ENCODE measurements at places on chromosomes 7 and 10.

- no peak for DNase-seq
Observed at GRCh38 chr7:45986355-45987298, 65.6 kb upstream of the IGFBP3 start.

DNA sequence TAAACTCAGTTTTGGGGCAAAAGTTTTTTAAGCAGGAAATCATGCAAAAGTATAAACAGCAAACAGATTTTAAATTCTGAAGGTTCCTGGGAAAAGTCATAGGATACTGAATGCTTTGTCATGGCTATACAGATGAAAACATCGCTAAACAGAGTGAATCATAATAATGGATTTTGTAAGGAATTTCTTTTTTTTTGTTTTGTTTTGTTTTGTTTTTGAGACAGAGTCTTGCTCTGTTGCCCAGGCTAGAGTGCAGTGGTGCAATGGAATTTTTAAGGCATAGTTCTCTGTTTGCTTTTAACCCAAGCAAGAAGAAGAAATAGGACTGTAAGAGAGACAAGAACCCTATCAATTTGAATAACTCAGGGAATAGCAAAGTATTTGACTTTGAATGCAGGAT, 285.3 kb downstream of the NRG3 start:
- DNase-seq: no peak

GRCh38 chr10:128661404-128662197, 535.4 kb upstream of the MKI67 start:
- DNase-seq: no peak

DNA sequence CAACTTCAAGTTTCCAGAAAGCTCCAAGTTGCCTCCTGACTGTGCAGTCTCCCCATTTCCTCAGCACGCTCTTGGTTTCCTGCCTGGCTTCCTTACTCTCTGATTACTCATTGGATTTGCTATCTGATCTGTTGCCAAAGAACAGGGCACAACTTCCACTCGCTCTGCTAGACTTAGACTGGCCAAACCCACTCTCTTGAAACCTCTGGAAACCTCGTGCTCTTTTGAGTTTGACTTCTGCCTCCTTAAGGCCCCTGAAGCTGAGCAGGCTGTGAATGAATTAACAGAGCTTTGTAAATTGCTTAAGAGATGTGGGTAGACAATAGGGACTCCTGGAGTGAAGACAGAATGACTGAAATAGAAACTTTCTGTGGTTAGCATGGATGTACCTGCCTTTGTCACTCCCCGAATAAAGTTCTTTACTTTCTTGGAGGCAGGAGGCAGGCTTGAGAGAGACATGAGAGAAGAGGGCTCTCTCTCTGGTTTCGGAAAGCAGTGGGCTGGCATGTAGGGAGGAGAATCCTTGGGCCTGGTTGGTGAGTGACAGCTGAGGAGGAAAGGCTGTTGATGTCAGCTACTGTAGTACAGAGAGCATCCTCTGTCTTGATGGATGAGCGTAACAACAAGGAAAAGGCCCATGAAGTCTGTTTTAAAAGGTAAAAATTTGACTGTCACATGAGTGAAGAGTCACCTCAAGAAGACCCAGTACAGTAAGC, 70.8 kb downstream of the CHN2 start:
- DNase-seq: no peak

- DNase-seq: no peak
Observed at GRCh38 chr10:101217450-101218281, 11.6 kb downstream of the LBX1 start.

DNA sequence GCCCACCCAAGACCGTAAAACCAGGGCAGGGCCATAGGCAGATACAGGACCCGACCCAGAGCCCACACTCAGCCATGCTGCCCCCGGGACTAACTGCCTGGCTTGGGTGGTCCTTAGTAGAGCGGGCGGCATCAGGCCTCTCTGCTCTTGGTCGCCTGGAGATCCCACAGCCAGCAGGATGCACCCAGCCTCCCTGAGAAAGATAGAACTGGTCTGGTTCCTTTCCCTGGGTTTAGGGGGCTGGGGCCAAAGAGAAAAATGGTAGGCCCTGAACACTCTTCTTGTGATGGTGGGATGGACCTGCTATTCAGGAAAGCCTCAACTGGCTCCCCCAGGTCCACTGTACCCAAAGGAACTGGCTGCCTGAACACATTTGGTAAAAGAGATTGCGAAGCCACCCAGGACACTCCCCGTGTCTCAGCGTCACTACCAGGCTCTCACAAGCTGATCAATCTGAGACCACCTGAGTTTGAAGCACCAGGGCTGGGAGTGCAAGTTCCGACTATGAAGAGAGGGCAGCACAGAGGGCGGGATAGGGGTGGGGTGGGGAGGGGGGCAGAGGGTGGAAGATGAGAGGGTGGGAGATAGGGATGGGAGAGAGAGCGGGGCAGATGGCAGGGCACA, 591.5 kb downstream of the DNAJB6 start:
- DNase-seq: no peak

- no peak for DNase-seq
Observed at GRCh38 chr10:76001019-76001418, 569.6 kb downstream of the LRMDA start.

- DNase-seq: no peak
Observed at GRCh38 chr7:36945612-36946400, 221.5 kb upstream of the AOAH start.

- DNase-seq: no peak
Observed at GRCh38 chr7:104341546-104341945, 13.1 kb downstream of the LHFPL3 start.

GRCh38 chr7:18849130-18849529, 268.3 kb downstream of the TWIST1 start:
- no peak for DNase-seq

DNA sequence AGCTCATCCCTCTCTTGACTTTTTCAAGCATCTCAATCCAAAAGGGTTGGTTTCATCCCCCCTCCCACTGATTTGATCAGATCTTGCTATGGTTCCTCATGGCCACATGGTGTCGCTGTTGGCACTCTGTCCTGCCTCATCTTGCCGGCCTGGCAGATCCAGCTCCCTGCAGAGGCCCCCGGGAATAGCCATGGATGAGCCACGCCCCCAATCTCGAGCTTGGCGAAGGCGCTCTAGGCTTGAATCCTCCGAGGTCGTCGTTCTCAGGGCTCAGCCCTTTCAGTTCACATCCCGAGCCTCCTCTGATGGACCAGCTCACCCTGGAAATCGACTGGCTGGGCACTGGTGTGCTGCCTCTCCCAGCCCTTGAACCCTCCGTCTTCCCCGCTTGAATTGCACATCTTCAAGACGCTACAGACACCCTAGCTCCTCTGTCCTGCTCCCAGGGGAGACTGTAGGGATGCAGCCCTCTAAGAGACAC, 628.7 kb downstream of the TYW1 start:
- DNase-seq: peak; percentile 47

Data from fibroblast of skin of left biceps (primary cell).